ENCODE measurements at places on chromosomes 3 and 15.

- no peak for DNase-seq
Observed at GRCh38 chr3:157427901-157428300, 8.7 kb upstream of the PTX3 start.

DNA sequence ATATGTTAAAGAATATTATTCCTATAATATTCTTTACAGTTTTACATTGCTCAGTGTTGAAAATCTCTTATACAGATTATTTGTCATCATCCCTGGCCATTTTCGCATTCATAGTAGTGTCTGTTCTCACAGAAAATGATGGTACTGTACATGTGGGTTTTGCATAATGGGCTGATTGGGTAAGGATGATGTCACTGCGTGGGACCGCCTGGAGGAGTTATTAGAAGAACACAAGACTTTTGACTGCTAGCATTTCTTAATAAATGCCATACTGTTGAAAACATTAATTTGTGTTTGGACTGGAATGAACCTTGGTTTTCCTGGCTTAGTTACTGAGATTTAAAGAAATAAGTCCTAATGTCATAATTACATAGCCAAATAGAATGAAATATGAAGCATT, 20.3 kb downstream of the LRCH3 start:
- no peak for DNase-seq

DNA sequence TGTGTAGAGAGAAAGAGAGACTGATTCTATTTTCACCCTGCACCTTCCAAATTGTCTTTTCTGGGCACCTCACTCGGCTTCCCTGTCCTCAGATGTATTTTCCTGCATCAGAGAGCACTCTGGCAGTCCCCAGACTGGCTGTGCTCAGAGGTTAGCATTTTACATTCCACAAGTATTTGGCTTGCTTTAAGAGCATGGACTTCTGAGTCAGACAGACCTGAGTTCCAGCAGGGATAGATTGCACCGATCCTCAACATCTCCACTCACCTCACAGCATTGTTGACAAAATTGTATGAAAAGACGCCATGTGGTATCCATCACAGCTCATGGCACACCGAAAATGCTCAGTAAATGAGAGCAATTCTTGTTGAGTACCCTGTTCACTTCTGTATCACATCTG, 45.6 kb downstream of the SST start:
- no peak for DNase-seq

DNA sequence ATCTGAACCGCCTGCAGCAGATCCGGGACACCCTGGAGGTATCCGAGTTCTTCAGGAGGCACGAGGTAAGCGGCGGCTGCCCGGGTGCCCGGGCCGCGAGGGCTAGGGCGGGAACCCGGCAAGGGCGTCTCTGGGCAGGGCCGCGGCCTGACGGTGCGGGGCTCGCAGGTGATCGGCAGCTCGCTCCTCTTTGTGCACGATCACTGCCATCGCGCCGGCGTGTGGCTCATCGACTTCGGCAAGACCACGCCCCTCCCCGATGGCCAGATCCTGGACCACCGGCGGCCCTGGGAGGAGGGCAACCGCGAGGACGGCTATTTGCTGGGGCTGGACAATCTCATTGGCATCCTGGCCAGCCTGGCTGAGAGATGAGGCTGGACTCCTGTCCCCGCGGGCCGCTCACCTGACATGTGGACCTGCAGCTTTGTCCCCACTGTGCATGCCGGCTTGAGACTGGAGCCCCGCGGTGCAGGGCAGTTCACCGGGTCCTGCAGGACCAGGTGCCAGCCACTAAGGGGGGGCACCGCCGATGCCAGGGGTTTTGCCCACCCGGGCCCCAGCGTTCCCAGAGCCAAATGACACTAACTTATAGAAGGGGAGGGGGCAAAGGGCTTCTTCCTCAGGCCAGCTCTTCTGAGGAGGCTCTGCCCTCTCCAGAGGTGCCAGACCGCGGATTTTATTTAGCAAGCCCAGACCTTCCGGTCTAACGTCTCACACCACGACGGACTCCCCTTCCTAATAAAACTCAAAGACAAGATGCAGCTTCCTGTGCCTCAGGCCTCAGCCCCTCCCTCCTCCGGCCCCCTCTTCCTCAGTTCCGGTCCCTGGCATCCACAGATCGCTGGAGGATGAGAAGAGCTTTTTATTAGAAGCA, 9.4 kb downstream of the ITPKA start:
- no peak for DNase-seq

- DNase-seq = no peak
Observed at GRCh38 chr3:149186219-149186618, 35.4 kb downstream of the CP start.

GRCh38 chr15:49747340-49747739, 126.5 kb downstream of the DTWD1 start:
- no peak for DNase-seq

- no peak for DNase-seq
Observed at GRCh38 chr15:90946538-90946937, 8.1 kb upstream of the RCCD1 start.

GRCh38 chr15:96261575-96262034, 68.9 kb upstream of the NR2F2 start:
- no peak for DNase-seq

DNA sequence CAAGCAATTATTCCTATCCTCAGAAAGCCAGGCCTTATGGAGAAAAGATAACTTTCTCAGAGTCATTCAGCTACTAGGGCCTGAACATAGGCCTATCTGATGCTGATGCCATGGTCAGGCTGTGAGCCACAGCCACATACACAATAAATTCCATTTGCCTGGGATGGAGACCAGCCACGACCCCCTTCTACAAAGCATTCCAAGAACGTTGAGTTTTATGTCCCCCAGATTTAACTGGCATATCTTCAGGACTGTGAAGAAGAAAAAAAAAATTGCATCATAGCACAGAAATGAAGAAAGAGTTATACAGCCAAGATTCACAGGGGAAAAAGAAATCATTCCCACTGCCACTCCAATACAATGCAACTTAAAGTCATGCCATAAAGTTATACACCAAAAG, 100.0 kb downstream of the THBS1 start:
- no peak for DNase-seq

DNA sequence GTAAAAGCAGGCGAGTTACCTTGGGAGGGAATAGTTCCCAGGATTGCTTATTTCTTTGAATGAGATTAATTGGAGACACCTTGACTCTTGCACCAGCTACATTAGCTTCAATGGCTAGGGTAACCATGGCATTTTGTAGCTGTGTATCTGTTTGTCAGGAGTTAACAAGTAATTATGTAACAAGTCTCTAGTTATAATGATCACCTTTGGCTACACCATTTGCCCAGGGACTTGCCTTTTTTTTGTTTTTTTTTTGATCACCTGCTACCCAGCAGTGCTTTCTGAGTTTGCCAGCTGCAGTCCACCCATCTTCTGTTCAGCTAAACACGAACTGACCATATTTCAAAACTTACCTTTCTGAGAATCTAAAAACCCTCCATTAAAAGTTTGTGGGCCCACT, 2.2 kb downstream of the MED12L start:
- DNase-seq = no peak

- peak; percentile 21 for DNase-seq
Observed at GRCh38 chr15:62067448-62068044, 769 bp downstream of the C2CD4A start.

- no peak for DNase-seq
Observed at GRCh38 chr3:197550489-197550888, 5.3 kb downstream of the BDH1 start.

GRCh38 chr3:37800022-37800551, 61.6 kb upstream of the CTDSPL start:
- DNase-seq = no peak

- no peak for DNase-seq
Observed at GRCh38 chr15:63049783-63050371, 7.3 kb downstream of the TPM1 start.

DNA sequence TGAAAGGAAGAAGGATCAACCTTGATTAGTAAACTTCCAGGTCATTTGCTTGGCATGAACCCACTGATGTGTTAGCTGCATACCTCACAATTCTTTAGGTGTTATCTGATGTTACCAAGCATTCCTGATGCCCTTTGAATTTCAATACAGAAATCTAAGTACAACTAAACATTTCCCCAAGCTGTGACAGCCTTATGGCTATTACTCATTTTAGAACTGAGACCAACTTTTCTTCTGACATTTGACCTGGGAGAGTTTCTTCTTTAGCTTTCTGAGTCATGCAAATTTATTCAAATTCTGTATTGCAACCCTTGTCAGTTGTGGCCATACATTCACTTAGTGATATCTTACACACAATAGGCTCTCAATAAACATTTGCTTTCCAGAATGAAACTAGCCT, 124.3 kb downstream of the TIGIT start:
- DNase-seq = peak; percentile 58

GRCh38 chr3:109254770-109255169, 61.5 kb downstream of the DPPA2 start:
- DNase-seq = no peak

DNA sequence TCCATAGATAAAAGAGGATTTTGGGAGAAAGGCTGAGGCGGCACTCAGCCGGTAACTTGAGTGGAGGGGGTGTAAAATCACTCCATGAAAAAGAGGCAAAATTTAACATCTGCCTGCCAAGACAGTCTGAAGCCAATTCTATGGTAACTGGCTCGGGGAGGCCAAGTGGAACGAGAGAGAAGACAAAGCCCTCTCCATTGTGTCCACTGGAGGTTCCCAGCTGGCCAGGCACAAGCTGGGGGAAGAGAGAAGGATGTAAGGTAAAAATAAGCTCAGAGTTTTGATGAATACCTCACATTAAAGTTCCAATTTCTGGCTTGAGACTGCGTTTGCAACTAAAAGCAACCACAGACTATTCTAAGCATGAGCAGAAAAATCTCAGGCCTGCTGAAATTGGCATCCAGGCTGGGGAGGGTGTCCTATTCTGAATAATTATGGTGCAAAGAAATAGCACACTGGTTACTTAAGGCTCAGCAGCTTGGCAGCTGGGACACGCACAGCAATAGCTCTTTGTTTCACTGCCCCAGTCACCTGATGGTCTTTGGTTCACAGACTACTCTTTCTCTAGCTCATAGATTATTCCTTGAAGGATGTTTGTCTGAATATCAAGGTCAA, 48.8 kb downstream of the CHRD start:
- no peak for DNase-seq

DNA sequence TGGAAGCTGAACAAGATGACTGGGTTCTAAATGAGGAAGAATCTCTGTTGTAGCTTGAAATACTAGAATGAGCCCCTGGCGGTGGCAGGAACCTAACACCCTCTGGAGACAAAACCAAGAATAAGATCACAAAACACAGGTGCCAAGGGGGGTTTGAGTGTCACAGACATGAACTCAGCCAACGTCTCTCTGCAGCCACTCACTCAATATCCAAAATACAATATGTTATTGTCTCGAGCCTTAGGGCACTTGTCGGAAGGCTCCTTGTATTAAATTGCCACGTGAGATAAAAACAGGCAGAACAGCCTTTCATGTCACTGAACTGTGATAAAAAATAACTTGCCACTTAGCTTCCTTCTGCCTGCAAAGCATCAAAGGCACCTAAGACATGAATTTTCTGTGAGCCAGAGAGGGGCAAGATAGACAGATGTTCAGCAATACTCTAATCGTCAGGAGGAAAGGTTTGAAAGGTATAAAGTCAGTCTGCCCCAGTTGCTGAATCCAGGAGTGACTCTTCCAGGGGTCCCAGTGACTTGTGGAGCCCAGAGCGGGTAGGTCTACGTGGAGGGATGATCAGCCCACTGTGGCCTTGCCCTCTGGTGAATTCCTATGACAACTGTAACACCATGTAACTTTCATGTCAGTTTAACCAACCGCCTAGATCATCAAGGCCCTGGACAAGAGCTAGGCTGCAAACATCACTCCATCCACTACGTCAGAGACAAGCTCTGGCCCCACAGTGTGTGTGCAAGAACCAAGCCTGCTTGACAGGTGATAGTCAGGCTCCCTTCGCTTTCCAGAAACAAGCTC, 165.2 kb downstream of the OSBPL10 start:
- no peak for DNase-seq

DNA sequence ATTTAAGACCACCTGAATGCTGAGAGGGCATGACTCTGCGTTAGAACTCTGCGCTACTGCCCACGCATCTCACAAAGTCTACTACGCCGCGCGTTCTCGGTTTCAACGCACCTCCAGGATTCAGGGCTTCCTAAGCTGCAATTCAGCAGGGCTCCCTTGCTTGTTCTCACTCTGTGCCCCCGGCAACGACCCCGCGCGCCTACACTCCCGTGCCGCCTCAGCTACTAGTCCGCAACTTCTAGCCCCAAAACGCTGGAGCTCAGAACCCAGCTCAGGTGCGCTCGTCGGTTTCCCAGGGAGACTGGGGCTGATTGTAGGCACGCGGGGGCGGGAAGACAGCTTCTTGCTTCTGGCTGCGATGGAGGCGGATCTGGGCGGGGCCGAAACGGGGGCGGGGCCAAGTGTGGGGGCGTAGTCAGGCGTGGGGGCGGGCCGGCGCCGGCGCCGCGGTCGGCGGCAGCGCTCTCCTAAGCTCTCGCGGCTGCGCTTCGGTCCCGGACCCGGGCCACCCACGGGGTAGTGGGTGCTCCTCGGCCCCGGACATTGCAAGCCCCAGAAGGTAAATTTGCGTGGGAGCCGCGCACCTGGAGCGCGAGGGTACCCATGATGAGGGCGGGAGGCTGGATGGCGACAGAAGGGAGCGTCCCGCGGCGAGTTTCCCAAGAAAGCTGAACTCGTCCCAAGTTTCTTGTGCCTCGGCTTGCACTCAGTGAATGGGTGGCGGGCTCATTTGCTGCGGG, at the start of gene ARHGEF26:
ARHGEF26 (plus strand) TSS at position 430 of the 740 bp plus-strand sequence. CDS start 603 bp downstream, outside the sequence.
- DNase-seq = peak; percentile 88

DNA sequence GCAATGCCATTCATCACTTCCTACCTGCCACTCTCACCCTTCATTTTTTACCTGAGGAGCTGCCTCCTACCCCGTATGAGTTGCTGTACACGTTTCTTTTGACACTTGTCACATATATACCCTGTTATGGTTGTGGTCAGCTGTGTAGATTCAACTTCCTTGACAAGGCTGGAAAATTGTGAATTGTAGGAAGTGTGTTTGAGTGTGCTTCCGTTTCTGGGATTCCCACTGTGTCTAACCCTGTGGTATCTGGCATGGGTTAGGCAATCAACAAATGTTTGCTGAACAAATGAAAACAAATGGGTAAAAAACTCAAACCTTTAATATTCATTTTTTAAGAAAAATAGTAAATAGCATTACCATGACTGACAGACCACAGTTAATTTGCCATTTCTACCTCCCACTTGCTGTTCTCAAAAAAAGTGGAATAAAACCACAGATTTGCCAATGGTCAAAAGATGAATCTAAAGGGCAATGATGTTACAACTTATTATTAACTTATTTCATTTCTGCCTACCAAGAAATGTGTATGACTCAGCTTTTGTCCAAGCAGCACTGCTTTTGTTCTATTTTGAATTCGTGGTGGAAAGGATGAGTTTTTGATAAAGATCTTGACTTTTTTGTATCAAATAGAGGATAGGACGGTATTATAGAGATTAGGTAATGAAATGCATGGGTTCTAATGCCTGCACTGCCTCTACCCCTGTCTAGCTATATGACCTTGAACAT, 404.6 kb downstream of the LPP start:
- DNase-seq = no peak

DNA sequence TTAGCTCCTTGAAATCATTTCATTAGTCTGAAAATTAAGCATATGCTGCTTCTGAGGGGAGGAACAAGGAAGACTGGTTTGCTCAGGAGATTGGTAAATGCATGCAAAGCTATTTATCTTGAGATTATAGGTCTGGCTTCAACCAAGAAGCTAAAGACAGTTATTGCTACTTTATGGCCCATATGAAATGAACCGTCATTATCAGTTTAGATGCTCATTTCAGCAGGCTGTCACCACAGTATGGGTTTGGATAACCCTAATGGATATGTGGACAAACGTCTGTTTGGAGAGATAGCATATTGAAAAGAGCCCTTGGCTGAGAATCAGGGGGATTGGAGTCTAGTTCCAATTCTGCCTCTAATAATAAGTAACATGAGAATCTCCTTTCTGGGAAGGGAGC, 922.6 kb downstream of the TUSC7 start:
- DNase-seq = no peak
